ENCODE measurements at places on chromosomes 1 and 21. TPM values are rescaled to one million over a fixed set of nuclear protein-coding genes. Genes with fewer than 3 reads are reported as not detected.

DNA sequence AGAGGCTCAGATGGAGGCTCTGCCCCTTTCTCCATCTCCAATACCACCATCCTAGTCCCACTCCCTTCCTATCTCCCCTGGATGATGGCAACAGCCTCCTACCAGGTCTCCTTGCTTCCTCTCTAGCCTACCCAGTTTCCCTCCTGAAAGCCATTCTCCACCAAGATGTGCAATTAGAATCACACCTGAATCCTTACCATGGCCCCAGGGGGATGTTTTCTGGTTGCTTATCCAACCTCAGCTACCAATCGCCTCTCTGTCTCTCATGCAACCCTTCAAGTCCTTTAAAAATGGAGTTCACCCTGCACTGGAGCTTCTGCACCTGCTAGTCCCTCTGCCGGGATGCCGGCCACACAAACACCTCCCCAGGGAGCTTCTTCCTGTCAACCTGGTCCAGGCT, 2.9 kb downstream of the RCAN1 start:
- no peaks in the 10 kb centered on the region for H3K36me3 ChIP-seq
- peaks cover 5% of the 10 kb centered on the region for H3K4me1 ChIP-seq
- no peaks in the 10 kb centered on the region for H3K27me3 ChIP-seq
- DNase-seq = no peak

The MSH4 gene
- 1.7 TPM for total RNA-seq

DNA sequence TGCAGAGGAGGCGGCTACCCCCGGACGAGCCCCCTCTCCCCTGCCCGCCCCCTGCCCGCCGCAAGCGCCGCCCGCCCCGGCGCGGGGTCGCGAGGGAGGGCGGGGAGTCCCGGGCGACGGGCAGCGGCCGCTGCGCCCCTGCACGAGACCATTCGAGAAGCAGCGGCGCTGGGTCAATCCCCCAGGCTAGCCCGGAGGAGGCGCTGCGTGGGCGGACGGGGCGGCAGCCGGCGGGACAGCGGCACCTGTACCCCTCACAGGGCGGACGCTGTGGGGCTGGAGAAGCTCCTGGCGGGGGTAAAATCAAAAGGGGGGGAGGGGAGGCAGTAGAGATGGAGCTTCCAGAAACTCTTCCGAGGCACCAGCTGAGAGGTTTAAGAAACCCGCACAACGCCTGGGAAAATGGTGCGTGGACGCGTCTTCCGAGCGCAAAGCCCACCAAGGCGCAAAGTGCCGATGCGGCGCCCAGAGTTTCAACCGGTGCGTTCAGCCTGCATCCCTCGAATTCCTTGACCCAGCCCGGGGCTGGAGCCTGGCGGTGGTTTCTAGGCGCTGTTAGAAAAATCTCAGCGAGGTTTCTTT, at the start of gene PLPPR5:
Gene PLPPR5, minus strand, starts transcription at position 1 of the 582 bp plus-strand sequence. CDS start 190 bp downstream, outside the sequence.
- no peaks in the 10 kb centered on the region for H3K4me1 ChIP-seq
- H3K4me3 ChIP-seq = no peak within 1 kb of the TSS
- no peak within 1 kb of the TSS for H3K27ac ChIP-seq
- H3K27me3 ChIP-seq = no peaks in the 10 kb centered on the region

DNA sequence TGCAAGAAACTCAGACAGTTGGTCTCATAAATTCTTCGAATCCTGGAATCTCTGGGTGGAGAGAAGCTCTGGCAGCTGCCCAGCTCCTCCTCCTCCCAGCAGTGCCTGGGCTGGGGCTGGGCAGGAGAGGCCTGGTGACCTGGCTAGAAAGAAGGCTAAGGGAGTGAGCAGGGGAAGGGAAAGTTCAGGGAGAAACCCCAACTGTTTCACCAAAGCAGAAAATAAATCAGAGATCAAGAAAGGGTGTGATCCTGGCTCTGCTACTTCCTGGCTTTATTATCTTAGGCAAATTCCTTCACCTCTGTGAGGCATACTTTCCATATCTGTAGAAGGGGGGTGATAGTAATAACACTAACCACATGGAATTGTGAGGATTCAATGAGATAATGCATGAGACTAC, 8.8 kb upstream of the COL16A1 start:
- no peak for DNase-seq
- H3K36me3 ChIP-seq = no peaks in the 10 kb centered on the region
- H3K27ac ChIP-seq = peak overlapping the region; percentile 48

- DNase-seq = no peak
- H3K27ac ChIP-seq = no peak overlapping the region
- H3K27me3 ChIP-seq = no peaks in the 10 kb centered on the region
- H3K36me3 ChIP-seq = no peaks in the 10 kb centered on the region
Observed at GRCh38 chr1:147502760-147503159, 38.5 kb upstream of the BCL9 start.

The GPR153 gene
- total RNA-seq = 6.1 TPM

DNA sequence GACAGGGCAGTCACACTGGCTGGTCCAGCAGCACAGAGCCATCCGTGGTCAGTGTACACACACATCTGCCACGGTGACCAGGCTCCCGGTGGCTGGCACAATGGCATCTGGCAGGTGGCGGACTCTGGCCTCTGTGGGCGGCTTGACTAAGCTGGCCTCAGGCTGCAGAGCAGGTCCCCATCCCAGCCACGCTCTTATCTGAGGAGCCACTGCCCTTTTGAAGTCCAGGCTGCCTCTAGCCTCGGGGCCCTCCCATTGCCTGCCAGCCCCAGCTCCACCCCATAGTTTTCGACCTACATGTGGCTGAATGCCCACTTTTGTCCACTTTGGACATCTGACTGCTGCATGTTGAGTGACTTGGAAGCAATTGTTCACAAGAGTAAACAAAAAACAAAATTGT, 29.9 kb upstream of the EDN2 start:
- no peak overlapping the region for H3K27ac ChIP-seq
- H3K4me3 ChIP-seq = no peak overlapping the region
- H3K36me3 ChIP-seq = no peaks in the 10 kb centered on the region
- H3K4me1 ChIP-seq = peaks cover 27% of the 10 kb centered on the region
- H3K27me3 ChIP-seq = no peaks in the 10 kb centered on the region

The CRYBG2 gene
- total RNA-seq = 10.5 TPM

The AIM2 gene
- total RNA-seq = not detected

The SYPL2 gene
- 1.3 TPM for total RNA-seq

DNA sequence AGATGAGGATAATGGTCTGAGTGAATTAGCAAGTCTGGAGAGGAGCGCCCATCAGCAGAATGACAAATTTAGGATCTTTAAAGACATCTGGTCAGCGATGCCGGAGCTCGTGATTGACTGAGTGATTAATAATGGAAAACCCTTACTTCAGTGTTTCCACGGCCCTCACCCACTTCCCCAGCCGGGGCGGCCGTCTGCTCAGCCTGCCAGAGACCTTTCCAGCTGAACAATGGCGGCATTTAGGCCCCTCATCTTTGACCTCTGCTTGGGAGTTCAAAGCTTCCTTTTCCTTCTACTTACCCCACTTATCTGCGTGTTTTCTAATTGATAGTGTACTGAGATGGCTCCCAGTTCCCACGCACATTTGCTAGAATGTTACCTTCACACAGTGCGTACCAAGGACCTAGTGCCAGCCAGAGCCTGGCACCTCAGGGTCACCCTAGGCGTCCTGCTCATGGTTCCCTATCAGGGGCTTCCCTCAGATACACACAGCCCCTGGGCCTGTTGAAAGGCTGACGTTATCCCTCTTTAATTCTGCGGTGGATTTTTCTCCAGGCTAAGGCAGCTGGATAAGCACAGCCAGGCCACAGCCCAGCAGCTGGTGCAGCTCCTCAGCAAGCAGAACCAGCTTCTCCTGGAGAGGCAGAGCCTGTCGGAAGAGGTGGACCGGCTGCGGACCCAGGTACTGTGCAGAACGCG, 232.8 kb downstream of the SDCCAG8 start:
- no peaks in the 10 kb centered on the region for H3K36me3 ChIP-seq
- no peaks in the 10 kb centered on the region for H3K4me1 ChIP-seq
- no peaks in the 10 kb centered on the region for H3K27me3 ChIP-seq
- no peak for DNase-seq
- H3K4me3 ChIP-seq = peak overlapping the region; percentile 66

The S100A2 gene
- total RNA-seq = 24.8 TPM

The PLA2G2C gene
- not detected for total RNA-seq

GRCh38 chr1:56584910-56585528, 5.7 kb upstream of the PLPP3 start:
- H3K27ac ChIP-seq = no peak overlapping the region
- peaks cover 5% of the 10 kb centered on the region for H3K4me1 ChIP-seq
- DNase-seq = peak; percentile 39
- no peaks in the 10 kb centered on the region for H3K36me3 ChIP-seq
- H3K4me3 ChIP-seq = no peak overlapping the region

The RAB3B gene
- 15.1 TPM for total RNA-seq

DNA sequence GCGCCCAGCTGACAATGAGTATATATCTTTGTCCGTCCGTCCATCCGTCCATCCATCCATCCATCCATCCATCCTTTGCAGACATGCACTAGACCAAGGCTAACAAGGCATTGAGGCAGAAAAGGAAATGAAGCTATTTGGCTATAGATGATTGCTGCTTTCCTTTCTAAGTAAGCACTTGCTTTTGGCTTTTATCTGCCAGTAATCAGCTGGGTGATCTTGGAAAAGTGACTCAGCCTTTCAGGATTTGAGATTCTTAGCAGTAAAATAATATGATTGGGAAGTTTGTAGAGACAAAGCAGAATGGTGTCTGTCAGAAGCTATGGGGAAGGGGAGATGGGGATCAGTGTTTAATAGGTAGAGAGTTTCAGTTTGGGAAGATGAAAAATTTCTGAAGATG, 22.7 kb downstream of the ZFYVE9 start:
- DNase-seq = no peak
- no peaks in the 10 kb centered on the region for H3K27me3 ChIP-seq
- no peak overlapping the region for H3K27ac ChIP-seq
- peaks cover 7% of the 10 kb centered on the region for H3K4me1 ChIP-seq

GRCh38 chr21:43624339-43624738, 34.9 kb downstream of the HSF2BP start:
- H3K4me3 ChIP-seq = no peak overlapping the region
- H3K27me3 ChIP-seq = no peaks in the 10 kb centered on the region
- H3K36me3 ChIP-seq = no peaks in the 10 kb centered on the region
- DNase-seq = no peak

DNA sequence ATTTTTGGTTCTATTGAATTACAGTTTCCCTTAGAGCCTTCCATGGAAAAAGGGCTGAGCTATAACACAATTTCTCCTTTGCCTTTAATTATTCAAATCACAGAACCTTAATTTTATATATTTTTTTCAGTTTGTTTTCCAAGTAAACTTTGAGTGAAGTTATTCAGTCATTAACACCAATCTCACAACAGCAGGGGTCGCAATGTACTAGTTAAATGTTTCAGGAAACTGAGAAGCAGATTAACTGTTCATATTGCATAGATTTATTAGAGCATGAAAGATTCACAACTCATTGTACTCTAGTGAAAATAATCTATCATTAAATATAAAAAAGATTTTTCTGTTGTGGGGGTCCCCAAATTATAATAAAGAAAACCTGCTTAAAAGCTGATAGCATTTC, 64.1 kb downstream of the KIFAP3 start:
- H3K36me3 ChIP-seq = no peaks in the 10 kb centered on the region
- H3K27ac ChIP-seq = no peak overlapping the region
- H3K4me1 ChIP-seq = no peaks in the 10 kb centered on the region
- DNase-seq = peak; percentile 55

- no peaks in the 10 kb centered on the region for H3K36me3 ChIP-seq
- no peaks in the 10 kb centered on the region for H3K4me1 ChIP-seq
- no peak overlapping the region for H3K4me3 ChIP-seq
- no peak overlapping the region for H3K27ac ChIP-seq
- no peaks in the 10 kb centered on the region for H3K27me3 ChIP-seq
Observed at GRCh38 chr1:207181847-207182246, 77.8 kb downstream of the C4BPA start.

DNA sequence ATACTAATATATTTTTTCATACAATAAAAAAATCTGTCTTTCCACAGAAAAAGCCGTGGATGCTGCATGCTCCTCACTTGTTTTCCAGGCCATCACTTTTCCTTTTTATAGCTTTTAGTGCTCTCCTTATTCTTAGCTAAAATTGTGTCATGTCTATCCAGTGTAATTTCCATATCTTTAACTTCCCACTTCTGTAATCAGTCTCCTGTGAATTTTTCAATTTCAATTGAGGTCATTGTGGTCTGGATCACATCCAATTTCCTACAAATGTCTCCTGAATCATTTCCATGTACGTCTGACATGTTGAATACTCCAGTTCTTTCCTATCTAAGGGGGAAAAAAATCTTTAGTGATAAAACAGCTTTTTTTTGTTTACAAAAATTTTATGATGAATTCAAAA, 838.2 kb upstream of the B3GALT2 start:
- DNase-seq = no peak
- no peak overlapping the region for H3K27ac ChIP-seq
- no peaks in the 10 kb centered on the region for H3K27me3 ChIP-seq

The TNFAIP8L2 gene
- total RNA-seq = not detected

The ADCY10 gene
- 0.30 TPM for total RNA-seq

- no peaks in the 10 kb centered on the region for H3K36me3 ChIP-seq
- no peak overlapping the region for H3K27ac ChIP-seq
- H3K27me3 ChIP-seq = no peaks in the 10 kb centered on the region
Observed at GRCh38 chr1:178518894-178519293, 6.0 kb downstream of the TEX35 start.

The CA14 gene
- 0.39 TPM for total RNA-seq

- no peak overlapping the region for H3K4me3 ChIP-seq
- DNase-seq = no peak
- H3K4me1 ChIP-seq = peaks cover 10% of the 10 kb centered on the region
- H3K27ac ChIP-seq = no peak overlapping the region
- H3K27me3 ChIP-seq = peaks cover 19% of the 10 kb centered on the region
- no peaks in the 10 kb centered on the region for H3K36me3 ChIP-seq
Observed at GRCh38 chr1:111366256-111366655, 61.3 kb downstream of the OVGP1 start.

DNA sequence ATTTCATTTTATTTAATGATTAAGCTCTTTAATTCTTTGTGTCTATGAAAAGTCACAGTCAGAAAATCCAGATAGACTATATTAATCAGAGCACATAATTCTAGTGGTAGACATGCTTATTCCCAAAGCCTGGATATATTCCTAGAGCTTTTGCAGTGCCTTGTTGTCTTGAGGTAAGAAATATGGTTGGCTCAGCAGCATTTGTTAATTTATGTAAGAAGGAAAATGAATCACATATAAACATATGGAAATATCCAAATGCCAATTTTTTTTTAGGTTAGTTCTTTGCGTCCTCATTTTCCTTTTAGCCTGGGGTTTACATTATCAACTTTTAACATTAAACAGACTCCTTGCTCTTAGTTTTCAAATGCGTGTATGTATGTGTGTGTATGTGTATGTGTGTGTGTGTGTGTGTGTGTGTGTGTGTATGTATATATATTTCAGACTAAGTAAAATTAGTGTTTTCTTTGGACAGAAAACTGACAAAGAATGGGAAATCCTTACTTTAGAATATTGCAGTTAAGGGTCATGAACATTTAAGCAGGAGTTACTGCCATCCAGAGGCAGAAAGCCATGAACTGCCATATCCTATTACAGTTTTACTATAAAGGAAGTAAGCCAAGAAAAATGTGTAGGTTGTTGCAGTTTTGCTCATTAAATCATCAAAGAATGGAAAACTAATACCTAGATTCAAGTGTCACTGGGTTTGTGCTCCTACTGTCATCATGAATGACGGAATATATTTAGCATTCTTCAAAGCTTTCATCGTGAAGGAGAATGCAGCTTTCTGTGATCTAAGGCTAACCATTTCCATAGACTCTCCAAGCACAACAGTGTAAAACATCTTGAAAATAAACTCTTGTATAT, 477.1 kb upstream of the NR5A2 start:
- no peak for DNase-seq
- no peak overlapping the region for H3K27ac ChIP-seq
- no peak overlapping the region for H3K4me3 ChIP-seq
- no peaks in the 10 kb centered on the region for H3K4me1 ChIP-seq
- H3K36me3 ChIP-seq = no peaks in the 10 kb centered on the region
- H3K27me3 ChIP-seq = no peaks in the 10 kb centered on the region

GRCh38 chr1:32128479-32128878, 20.6 kb downstream of the KPNA6 start:
- no peaks in the 10 kb centered on the region for H3K36me3 ChIP-seq
- H3K4me3 ChIP-seq = no peak overlapping the region
- H3K4me1 ChIP-seq = peaks cover 19% of the 10 kb centered on the region

Data from HCT116 (cell line).